ENCODE measurements at places on chromosomes 3 and 15. TPM values are rescaled to one million over a fixed set of nuclear protein-coding genes. Genes with fewer than 3 reads are reported as not detected.

Gene MCCC1
- 15.7 TPM for total RNA-seq

Gene TMCO5A
- not detected for total RNA-seq

Gene APBA2
- 4.0 TPM for total RNA-seq

Gene ROBO2
- total RNA-seq = 1.4 TPM

Gene ANKUB1
- not detected for total RNA-seq

Gene GPR15
- not detected for total RNA-seq

Gene ALPK3
- 27.3 TPM for total RNA-seq

Gene GRM2
- 0.14 TPM for total RNA-seq

Gene A4GNT
- not detected for total RNA-seq

Gene CMTM8
- total RNA-seq = 3.2 TPM

Gene ABI3BP
- 470 TPM for total RNA-seq

Gene HRG
- not detected for total RNA-seq
